ENCODE measurements at places on chromosomes 4 and X.

DNA sequence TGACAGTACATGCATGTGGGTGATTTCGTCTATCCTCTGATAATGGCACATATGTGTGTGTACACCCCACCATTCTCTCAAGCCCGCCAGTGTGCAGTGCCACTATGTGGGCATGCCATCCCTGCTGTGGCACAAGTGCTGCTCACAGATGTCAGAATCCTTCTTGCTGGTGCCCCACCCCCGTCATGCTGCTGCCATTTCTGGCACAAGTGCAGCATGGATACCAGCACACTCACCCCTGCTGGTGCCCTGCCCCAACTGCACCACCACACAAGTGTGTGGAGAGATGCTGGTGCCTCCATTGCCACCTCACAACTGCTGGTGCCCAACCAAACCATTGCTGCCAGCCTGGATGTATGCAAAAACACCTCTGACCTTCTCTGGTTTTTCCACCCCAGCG is 1133.8 kb downstream of the TECRL start:
- no peak for DNase-seq

DNA sequence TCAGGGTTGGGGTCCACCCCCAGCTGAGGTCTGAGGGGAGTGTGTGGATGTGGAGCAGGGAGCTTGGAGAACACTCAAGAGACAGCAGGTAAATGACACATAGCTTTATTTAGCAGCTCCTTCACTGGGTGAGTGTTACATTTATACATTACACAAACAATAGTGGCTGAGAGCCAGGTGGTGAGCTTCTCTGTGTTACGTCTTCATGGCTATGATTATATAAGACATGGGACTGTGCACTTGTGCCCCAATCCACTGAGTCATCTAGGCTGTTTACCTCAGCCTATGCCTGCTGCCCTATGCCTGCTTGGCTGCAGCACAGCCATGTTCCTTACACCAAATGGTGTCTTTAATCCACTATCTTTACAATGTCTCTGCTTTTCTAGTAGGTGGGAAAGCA is 459.6 kb downstream of the AFF2 start:
- DNase-seq, result no peak

DNA sequence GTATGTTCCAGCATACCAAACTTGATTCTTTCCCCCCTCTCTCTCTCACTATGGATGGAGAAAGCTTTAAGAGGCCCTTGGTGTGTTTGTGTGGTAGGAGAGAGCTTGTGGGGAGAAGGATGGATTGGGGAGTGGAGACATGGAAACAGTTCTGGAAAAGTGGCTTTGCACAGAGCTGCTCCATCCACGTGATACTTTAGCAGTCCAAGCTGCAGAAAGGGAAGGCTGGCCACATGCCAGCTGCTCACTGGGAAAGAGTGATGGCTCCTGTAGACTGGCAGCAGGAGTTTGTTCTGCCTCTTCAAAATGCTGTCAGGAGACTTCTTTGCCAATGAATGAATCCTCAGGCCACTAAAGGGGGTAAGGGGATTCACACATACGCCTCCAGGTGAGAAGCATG is 21.7 kb upstream of the SEC24B start:
- no peak for DNase-seq

DNA sequence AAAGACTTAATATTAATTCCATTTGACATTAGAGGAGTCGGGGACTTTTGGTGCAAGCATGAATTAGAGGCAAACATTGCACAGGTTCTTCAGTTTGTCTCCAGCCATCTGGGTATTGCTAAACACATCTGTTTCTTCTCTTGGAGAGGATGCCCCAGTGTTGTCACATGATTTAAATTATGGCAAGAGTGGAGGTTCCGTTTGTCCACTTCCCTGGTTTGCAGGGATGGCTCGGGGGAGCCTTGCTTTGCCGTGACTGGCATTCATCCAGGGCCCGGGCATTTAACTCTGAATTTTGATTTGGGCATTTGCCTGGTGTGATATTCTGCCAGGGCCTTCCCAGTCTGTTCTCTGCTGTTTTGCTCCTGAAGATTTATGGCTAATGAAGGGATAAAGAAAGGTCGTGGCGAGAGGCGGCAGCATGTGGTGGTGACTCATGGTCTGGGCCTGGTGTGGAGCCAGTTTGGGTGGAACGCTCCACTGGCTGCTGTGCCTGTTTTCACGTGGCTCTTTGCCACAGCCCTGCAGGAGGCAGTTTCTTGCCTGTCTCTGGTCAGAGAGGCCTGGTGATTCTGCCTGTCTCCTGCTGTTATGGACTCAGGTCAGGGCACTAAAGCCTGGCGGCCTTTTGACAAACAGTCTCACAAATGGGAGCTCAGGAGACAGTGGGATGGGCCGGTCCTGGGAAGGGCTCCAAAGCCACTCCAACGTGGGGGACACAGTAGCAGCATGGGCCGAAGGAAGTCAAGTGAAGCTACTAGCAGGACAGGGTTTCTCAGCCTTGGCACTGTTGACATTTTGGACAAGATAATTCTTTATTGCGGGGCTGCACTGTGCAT is 99.4 kb upstream of the PGRMC2 start:
- DNase-seq, result no peak

Measured in activated CD4-positive, alpha-beta T cell treated with anti-CD3 and anti-CD28 coated beads for 1 hour (primary cell).